ENCODE measurements at places on chromosomes 7 and 10.

- DNase-seq: no peak
Observed at GRCh38 chr7:151658778-151659177, 139.1 kb upstream of the RHEB start.

- DNase-seq: no peak
Observed at GRCh38 chr7:47609803-47610452, 28.0 kb upstream of the TNS3 start.

GRCh38 chr7:7687800-7688199 lies 30.6 kb downstream of the RPA3 start:
- DNase-seq: no peak

GRCh38 chr10:110828525-110828924 lies 43.2 kb upstream of the PDCD4 start:
- DNase-seq: no peak

DNA sequence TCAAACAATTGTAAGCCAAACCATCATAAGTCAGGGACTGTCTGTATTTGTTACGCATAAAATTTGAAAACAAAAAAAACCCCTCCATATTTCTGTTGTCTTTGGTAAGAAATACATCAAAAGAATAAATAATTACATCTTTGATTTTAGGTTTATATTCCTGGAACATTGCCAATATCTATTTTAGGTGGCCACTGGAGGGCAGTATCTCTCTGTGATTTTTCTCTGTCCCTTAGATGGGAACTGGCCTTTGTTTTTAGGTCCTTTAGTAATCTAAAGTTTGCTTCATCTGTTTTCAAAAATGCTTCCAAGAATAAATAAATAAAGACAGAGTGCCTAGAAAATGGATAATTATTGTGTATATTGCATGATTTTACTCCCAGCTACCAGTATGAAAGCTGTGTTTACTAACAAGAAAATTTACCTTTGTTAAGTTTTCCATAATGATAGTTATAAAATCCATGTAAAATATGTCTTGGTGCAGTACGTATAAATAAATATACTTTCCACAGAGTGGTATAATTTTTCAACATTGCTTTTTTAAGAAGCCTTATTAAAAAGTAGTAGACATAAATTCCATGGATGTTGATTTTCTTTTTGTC lies 64.2 kb downstream of the PHYHIPL start:
- DNase-seq: no peak

GRCh38 chr7:158572000-158572828 lies 15.4 kb downstream of the PTPRN2 start:
- DNase-seq: no peak

GRCh38 chr10:85433248-85433647 lies 933.3 kb downstream of the GRID1 start:
- no peak for DNase-seq

DNA sequence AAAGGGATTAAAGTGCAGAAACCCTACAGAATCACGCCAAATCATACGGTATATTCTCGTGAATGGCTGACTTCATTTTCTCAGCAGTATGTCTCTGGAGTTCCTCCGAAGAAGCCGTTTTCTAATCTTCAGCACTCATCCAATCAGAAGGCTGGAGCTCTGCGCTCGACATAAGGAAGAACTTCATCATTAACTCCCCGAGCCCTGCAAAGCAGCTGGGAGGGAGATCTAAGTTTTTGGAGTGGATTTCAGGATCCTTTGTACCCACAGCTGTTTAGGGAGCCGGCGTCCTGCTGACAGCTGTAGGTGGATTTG lies 40.7 kb upstream of the SDK1 start:
- DNase-seq: no peak

GRCh38 chr7:98698976-98699375 lies 81.9 kb downstream of the NPTX2 start:
- no peak for DNase-seq

DNA sequence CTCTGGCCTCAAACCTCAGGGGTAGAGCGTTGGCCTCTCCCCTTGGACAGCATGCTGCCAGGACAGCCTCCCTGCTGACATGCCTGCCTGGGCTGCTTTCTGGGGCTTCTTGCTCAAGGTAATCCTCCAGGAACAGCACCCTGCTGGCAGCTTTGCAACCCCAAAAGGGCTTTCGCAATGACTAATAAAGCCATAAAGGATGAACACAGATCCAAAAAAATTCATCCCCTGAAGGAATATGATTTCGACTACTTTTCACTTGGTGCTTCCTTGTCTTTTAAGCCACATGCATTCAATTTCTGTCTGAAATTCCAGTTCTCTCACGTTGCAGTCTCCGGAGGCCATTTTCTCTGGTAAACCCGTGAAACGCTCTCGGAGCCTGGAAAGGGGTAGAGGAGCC lies 15.1 kb upstream of the SH3PXD2A start:
- no peak for DNase-seq

DNA sequence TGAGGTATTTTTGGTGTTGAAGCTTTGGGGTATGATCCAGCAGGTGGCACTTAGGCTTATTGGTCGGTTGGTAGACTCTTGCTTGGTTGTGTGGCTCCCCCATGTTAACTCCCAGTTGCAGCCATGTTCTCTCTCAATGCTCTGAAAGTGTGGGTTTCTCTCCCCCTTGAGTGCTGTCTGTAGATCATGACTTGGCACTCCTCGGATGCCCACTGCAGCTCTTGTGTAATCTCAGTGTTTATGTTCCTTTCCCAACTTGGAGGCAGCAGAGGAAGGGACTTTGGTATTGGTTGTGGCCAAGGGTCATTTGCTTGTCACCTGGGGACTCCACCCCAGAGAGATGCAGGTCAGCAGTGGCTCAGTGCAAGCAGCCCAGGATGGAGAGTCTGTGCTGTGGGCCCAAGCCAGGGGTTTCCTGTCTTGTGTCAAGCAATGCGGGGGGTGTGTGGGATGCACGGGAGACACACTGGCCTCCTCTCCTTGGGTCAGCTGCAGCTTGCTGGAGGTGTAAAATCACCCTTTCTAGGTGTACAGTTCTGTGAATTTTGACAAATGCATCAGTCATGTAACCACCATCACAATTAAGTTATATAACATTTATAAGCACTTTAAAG lies 36.9 kb downstream of the PIK3CG start:
- DNase-seq: no peak

GRCh38 chr10:117927332-117927731 lies 119.4 kb downstream of the RAB11FIP2 start:
- no peak for DNase-seq

DNA sequence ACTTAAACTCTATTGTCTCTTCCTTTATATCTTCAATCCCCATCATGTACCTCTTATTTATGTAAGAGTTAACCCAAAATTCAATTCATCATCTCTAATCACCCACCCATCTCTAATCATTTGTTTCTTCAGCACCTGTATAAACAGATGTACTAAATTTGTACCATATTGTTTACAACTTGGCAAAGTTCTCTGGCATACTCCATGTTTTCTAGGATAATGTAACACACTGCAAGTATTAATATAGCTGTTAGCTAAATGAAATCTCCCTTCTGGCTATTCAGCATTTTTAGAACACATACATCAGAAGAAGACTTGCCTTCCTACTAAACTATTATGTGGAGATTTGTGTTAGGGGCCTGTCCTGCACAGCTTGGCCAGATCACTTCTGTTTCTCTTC lies 33.1 kb downstream of the MALSU1 start:
- DNase-seq: no peak

DNA sequence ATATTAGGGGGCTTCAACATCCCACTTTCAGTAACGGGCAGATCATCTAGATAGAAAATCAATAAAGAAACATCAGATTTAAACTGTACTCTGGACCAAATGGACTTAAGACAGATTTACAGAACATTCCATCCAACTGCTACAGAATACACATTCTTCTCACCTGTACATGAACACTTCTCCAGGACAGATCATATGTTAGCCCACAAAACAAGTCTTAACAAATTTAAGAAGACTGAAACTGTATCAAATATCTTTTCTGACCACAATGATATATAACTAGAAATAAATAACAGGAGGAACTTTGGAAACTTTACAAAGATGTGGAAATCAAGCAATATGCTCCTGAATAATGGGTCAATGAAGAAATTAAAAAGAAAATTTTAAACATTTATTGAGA lies 86.7 kb downstream of the MICU1 start:
- no peak for DNase-seq

- no peak for DNase-seq
Observed at GRCh38 chr10:95430231-95430951, 130.8 kb downstream of the SORBS1 start.

GRCh38 chr7:875476-876076 lies 778 bp upstream of the GET4 start:
- DNase-seq: no peak

DNA sequence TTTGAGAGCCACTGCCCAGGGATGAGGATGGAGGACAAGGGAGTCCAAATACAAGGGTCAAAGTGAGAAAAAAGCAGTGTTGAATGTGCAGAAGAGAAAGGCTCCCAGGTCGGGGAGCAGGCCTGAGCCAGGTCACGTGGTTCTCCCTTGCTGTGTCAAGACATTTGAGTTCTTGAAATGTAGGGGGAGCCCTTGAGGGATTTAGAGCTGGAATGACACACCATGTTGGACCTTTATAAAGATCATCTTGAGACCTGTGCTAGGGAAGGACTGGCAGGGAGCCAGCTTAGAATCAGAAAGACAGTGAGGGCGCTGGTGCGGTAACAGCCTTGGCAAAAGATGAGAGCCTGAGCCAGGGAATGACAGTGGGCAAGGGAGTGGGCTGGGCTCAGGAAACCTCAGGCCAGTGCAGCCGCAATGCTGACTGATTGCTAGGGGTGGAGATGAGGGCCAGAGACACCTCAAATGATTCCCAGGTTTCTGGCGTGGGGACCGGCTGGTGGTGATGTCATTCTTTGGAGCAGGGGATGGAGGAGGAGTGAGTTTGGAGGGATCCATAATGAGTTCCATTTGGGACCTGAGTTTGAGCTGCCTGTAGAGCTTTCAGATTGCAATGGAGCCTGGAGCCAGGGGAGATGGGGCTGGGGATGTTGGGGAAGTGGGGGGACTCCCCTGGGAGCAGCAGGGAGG lies 120.1 kb downstream of the PTPN20 start:
- no peak for DNase-seq

- DNase-seq: no peak
Observed at GRCh38 chr7:83153419-83153818, 9.3 kb downstream of the PCLO start.

GRCh38 chr7:90708841-90709317 lies 112.8 kb downstream of the CDK14 start:
- no peak for DNase-seq

DNA sequence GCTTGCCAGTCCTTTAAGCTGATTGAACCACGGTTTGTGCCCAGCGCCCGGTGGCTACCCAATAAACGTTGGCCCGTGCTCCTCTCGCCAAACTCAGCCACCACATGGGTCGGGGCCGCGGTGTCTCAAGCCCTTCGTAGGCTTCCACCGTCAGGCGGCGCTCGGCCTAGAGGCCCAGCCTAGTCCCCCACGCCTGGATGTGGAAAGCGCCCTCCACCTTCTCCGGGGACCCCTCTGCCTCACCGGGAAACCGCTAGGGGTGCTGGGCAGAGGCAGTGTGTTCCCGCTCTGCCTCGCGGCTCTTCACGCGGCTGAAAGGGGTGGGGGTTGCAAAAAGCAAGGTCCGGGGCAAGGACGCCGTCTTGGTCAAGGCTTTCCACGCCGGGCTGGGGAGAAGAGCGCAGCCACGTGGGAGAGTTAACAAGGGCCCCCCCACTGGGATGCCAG lies 29.8 kb downstream of the LEP start:
- DNase-seq: no peak

GRCh38 chr10:113982296-113982695 lies 61.4 kb upstream of the ADRB1 start:
- DNase-seq: no peak

DNA sequence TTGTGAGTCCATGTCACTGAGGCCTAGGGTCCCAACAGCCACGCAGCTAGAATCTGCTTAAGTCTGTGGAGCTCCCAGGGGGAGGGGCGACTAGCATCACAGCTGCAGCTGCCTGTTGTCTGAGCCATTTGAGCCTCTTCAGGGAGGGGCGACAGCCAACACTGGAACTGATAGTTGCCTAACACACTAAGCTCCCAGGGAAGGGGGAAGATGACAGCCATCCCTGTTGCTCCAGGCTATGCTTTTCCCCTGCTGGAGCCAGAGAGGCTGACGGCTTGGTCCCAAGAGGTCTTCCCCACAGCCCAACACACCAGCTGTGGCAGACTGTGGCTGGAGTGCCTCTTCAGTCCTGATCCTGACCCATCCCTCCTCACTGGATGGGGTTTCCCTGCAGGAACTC lies 817.5 kb downstream of the NXPH1 start:
- no peak for DNase-seq

DNA sequence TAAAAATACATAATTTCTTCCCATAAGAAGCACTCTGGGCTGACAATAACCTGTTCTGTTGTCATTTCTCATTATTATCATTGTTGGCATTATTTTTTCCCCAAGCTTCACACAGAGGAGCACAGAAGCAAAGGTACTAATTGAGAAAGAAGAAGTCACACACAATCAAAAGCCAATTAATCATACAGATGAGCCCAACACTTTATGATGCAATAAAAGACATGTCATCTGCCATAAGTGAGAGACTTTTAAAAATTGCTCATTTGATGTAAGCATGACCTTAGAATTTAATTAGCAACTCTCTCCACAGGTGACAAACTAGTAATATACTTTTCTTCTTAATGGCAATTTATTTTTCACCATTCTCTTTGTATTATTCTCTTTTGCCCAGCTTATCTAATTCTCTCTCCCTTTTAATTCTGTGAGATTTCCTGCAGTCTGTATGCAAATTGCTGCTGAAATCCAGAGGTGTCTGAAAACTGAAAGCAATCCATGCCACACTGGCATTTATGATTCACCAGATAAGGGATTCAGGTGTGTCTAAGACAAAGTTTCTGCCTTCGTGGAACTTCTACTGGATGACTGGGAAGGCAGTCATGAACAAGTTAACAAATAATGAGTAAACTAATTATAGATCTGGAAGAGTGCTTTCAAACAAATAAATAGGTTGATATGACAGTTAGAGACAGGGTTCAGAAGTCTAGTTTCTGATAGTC lies 203.5 kb downstream of the CHCHD3 start:
- no peak for DNase-seq

DNA sequence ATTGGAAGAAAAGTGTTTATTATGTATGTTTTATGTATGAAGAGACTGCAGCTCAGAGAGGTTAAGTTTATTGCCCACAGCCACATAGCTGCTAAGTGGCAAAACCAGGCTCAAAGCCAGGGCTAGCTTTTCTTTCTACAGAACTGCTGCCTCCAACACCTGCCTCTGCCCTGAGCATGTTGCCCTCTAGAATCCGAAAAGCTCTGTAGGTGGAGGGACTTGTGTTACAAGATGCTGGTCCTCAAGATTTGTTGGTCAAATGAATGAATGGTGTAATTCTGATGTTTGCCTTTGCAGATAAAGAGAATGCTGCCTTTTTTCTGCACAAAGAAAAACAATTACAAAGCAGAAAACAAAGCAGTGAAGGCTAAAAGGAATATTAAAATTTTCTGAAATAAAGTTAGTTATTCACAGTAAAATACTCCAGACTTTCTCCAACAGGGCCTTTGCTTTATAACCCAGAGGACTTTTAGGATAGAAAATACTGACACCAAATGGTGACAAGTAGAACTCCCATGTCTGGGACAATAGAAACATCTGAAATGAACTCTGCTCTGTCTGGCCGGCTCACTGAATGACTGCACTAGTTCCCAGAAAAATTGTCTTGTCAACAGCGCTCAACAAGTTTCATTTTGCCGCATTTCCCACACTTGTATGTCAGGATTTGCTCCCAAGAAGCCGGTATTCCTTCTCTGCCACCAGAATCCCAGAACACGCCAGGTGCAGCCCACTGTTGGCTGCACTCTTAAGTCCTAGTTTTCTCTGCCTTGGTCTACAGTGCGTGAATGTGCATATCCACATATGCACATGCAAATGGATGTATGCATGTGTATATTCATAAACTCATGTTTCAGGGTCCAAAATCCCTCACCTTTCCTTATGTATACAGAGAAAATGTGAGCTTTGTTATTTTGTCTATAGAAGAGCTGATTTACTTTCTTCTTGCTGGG lies 11.0 kb upstream of the DNTT start:
- DNase-seq: no peak

All from GOT3 (cell line).